ENCODE measurements at places on chromosomes 1 and 21.
A peak's percentile ranks its signal among the peaks of the same experiment; 100 is the strongest.

DNA sequence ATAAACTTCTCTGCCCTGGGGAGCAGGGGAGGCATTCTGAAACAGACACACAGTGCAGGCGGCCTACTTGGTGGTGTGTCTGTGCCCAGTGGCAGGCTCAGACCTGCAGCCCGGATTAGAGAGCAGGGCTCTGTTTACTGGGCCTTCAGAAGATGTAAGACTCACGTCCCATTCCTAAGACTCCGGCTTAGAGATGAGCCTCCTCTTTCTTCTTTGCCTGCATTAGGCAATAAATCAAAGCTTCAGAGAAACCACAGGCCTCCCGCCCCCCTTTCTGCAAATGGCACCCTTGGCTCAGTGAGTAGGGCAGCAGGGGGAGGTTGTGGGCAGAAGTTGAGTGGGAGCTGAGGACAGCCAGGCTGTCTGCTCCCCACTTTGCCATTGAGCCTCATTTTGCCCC is 35.8 kb downstream of the LGR6 start:
- DNase-seq = no peak

- no peak for DNase-seq
These were observed 5.8 kb upstream of the MPZL1 start for GRCh38 chr1:167716000-167716271.

DNA sequence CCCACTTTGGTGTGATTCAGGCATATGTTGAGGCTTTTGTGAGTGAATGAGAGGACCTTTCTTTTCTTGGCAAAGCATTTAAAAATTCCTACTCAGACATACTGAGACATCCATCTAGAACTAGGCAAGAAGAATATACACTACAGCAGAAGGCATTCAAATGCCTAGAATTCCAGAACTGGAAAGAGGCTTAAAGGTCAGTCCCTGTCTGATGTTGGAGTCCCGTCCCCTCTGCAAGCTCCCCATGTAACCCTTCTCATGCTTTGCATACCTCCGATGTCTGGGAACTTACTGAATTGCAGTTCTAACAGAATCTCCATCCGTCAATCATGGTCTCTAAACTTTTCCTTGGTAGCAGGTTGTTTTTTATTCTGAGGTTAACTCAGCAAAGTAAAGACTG is 152.9 kb downstream of the ATP6V1G3 start:
- no peak for DNase-seq

GRCh38 chr21:33403786-33404585 is 773 bp downstream of the IFNGR2 start:
- DNase-seq = peak; percentile 43

GRCh38 chr1:233598891-233599541 is 14.9 kb upstream of the KCNK1 start:
- no peak for DNase-seq

DNA sequence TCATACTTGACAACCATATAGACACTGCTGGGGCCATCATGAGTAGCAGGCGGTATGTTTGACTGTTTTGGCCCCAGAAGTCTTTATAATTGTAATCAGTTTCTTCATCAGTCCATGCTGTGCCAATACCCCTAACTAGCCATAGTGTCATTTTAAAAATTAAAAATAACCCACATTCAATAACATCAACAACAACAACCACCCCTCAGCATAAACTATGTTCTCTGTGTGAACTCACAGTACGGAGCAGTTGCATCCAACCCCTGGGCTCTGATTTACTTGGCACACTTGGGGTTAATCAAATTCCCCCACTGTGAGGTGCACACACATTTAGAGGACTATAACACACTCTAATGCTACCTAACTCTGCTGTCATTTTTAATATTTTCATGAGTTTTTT is 553.7 kb downstream of the USP25 start:
- no peak for DNase-seq

DNA sequence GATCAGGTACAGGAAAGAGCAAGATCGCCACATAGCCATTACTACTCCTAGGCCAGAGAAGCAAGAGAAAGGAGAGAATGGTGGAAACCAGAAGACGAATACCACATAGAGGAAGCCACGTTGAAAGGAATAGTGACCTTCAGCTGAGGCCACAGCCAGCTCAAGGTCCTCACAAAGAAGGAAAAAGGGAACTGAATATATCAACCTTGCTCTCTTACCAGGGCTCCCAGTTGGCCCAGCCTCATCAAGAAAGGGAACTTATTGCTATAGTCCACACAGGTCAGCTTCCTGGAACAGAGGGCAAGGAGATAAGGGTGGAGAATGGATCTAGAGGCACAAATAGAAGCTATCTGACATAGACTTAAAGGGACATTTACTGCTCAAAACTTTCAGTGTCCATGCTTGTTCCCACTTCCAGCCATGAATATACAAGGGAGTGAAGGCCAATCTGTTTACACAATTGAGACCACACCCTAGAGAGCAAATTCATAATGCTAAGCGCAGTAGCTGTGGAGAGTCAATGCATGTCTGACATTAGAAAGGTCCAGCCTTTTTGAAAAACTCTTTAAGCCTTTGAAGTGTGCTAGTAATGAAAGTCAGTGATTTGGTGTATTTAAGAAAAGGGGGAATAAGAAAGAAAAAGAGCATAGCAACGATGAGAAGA is 120.7 kb upstream of the ZC3H11B start:
- no peak for DNase-seq
